ENCODE measurements at places on chromosomes 5 and 9.

- DNase-seq, result no peak
Measured at GRCh38 chr9:107739601-107740082, 250.1 kb upstream of the KLF4 start.

DNA sequence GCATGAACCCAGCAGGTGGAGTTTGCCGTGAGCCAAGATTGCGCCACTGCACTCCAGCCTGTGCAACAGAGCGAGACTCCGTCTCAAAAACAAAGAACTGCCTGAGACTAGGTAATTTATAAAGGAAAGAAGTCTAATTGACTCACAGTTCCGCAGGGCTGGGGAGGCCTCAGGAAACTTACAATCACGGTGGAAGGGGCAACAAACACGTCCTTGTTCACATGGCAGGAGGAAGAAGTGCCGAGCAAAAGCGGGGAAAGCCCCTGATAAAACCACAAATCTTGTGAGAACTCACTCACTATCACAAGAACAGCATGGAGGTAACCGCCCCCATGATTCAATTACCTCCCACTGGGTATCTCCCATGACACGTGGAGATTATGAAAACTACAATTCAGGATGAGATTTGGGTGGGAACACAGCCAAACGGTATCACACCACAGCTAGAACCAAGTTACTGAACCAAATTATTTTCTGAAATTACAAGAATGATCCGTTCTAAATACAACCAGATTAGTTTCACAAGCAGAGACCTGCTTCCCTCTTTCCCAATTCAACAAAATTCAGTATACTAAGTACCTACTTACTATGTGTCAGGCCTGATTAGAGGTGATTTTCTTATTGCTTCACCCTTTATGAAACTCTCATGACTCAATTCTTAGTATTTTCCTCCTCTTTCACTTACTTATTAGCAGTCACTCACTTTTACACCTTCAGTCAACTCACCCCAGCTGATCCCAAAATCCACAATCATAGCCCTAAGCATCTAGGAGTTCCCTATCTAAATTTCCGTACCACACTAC lies 8.4 kb downstream of the UBTD2 start:
- no peak for DNase-seq

DNA sequence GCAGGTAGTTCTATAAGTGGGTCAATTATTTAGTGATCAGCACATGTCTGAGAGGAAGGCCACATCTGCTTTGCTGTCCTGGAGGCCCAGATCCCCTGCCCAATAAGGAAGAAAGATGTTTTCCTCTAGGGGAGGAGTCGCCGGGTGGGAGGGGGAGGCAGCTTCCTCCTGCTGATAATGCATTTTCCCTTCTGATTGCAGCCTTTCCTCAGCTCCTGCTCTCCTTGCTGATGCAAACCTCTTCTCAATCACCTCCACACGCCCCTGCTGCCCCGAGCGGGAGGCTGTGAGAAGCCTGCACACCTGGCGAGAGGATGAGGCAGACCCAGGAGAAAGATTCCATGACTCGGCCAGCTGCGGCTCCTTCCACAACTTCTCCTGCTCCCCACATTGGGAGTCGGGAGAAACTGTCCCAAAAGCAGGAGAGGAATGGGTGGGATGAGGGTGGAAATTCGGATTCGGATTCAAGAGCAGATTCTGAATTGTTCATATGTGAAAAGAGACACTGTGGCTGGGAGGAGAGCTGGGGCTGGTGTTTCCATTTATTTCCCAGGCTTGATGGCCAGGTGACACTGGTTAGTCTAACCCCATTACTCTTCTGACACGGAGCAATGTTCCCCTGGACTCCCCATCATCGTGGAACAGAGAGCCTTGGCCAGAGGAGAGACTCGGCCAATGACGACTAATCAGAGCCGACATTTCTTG lies 6.8 kb upstream of the NTNG2 start:
- no peak for DNase-seq

DNA sequence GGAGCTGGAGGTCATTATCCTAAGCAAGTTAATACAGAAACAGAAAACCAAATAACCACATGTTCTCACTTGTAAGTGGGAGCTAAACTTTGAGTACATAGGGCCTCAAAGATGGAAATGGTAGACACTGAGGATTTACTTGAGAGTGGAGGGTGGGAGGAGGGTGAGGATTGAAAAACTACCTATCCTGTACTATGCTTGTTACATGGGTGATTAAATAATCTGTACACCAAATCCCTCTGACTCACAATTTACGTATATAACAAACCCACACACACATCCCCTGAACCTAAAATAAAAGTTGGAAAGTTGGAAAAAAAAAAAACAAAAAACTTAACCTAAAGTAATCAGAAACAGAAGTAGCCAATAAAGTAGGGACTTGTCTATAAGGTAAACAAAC lies 48.8 kb upstream of the LARP1 start:
- DNase-seq, result no peak

GRCh38 chr9:36928210-36928609 lies 105.9 kb downstream of the PAX5 start:
- no peak for DNase-seq
